ENCODE measurements at places on chromosomes 16 and 17.

DNA sequence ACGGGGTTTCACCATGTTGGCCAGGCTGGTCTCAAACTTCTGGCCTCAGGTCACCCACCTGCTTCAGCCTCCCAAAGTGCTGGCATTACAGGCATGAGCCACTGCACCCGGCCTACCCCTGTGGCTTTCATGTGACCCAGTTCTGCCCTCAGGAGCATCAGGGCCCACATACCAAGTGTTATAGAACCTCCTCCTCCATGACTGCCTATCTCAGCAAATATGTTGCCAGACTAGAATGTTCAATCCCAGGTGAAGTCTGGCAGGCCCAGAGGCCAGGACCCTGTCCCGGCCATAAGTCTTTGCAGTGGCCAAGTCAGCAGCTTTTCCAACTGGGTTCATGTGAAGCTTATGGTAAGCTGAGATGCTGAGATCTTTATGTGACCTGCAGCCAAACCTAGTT is 9.8 kb upstream of the SMPD3 start:
- DNase-seq: no peak

DNA sequence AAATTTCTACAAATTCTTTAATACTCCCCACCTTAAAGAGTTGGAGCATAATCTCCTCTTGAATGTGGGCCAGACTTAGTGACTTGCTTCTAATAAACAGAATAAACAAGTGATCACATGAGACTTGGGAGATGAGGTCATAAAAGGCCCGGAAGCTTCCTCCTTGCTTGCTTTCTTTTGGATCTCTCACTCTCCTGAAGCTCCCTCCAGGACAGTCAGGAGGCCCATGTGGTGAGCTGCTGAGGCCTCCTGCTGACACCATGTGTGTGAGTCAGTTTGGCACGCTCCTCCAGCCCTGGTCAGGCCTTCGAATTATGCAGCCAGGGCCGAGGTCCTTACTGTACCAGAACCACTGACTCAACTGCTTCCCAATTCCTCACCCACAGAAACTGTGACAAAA is 53.2 kb downstream of the NDEL1 start:
- DNase-seq: no peak

DNA sequence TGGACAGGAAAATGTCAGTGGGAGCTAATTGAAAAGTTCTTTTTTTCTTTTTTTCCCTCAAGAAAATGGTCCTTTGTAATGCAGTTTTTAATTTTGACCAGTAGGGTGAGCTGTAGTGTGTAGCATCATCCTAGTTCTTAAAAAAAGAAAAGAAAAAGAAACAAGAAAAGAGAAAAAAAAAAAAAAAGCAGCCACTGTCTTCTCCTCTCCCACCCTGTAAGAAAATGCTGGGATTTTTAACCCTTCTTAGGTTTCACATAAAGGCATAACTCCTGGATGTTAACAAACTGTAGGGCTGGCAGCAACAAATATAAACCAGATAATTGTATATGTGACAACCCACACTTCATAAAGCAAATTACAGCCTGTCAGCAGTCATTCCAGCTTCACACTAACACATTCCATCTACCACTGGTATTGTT is 78.1 kb downstream of the SKAP1 start:
- DNase-seq: no peak

GRCh38 chr17:71302721-71303549 is 817.9 kb upstream of the SOX9 start:
- DNase-seq: no peak

DNA sequence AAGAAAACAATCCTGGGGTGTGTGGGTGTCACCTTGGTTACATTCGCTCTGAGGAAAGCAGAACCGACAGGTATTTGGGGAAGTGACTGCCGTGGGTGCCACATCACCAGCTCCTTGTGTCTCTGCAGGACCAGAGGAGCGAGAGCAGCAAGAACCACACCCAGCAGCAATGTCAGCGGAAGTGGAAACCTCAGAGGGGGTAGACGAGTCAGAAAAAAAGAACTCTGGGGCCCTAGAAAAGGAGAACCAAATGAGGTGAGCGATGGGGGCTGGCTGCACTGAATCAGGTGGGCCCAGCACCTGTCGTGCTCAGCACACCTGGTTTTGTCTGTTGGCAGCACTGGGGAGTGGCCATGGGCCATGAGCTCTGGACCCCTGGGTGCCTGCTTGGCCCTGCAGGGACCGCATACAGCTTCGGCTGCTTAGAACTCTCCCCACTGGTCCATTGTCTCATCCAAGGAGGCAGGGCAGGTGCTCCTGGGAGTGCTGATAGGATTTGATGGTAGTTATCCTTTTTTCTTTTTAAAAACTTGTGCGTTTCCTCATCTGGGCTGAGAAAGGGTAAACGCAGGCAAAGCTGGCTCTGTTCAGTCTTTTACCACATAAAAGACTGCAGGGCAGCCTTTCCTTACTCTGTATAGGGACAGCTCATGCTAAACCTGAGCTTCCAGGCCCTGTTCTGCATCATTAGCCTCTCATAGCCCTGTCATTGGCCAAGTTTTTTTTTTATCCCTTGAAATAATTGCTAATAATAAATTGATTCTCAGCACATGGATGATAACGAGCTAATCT is 29.4 kb downstream of the HMOX2 start:
- peak; percentile 29 for DNase-seq

DNA sequence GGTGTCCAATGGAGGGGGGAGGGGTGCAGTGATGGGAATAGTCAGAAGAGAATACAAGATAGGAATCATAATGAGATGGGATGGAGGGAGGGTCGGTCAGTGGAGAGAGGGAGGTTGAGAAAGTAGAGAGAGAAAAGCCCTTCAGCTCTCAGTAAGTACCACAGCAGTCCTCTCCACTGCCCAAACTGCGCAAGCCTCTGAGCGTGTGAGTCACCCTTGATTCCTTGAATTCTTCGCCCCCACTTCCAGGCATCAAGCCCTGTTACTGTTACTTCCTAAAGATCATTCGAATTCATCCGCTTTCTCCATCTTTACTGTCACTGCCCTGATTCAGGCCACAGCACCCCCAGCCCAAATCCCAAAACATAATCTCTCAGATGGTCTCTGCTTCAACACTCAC is 2.5 kb downstream of the GUCY2D start:
- DNase-seq: no peak

GRCh38 chr16:59220011-59220410 is 485.9 kb upstream of the GOT2 start:
- DNase-seq: no peak

- no peak for DNase-seq
Measured at GRCh38 chr17:74541176-74542111, 4.5 kb downstream of the CD300C start.

- no peak for DNase-seq
Measured at GRCh38 chr16:17302214-17302613, 168.5 kb downstream of the XYLT1 start.

DNA sequence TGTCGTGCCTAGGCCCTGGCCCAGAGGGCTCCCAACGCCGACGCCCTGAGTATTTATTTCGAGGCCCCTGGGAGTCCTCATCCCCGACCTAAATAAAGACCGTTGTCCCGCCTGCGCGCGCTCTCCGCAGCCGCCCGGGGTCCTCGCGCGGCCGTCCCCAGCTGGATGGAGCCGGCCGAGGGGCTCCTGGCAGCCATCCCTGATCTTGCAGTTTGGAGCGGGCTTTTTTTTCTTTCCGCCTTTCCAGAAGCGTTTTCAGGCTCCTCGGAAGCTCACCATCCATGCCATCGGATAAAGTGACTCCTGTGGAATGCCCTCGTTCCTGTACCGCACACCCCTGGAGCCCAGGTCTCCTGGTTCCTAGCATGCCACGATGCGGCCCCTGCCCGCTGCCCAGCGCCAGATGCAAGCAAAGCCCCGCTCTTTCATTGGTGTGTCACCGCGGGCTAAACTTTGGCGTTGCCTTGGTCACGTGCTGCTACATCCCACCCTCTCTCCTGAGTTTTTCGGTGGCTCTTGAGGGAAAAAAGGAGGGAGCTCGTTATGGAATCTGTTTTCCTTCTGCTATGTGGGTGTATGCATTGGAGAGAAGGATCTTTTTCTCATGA is 716 bp downstream of the TMEM94 start:
- DNase-seq: peak; percentile 9

GRCh38 chr17:47808036-47808829 is 13.4 kb downstream of the OSBPL7 start:
- DNase-seq: no peak

- no peak for DNase-seq
Measured at GRCh38 chr17:76905036-76905435, 36.8 kb downstream of the MGAT5B start.

GRCh38 chr16:76235426-76235825 is 41.8 kb upstream of the CNTNAP4 start:
- DNase-seq: no peak

- no peak for DNase-seq
Measured at GRCh38 chr16:30005341-30006094, 5.3 kb downstream of the DOC2A start.

DNA sequence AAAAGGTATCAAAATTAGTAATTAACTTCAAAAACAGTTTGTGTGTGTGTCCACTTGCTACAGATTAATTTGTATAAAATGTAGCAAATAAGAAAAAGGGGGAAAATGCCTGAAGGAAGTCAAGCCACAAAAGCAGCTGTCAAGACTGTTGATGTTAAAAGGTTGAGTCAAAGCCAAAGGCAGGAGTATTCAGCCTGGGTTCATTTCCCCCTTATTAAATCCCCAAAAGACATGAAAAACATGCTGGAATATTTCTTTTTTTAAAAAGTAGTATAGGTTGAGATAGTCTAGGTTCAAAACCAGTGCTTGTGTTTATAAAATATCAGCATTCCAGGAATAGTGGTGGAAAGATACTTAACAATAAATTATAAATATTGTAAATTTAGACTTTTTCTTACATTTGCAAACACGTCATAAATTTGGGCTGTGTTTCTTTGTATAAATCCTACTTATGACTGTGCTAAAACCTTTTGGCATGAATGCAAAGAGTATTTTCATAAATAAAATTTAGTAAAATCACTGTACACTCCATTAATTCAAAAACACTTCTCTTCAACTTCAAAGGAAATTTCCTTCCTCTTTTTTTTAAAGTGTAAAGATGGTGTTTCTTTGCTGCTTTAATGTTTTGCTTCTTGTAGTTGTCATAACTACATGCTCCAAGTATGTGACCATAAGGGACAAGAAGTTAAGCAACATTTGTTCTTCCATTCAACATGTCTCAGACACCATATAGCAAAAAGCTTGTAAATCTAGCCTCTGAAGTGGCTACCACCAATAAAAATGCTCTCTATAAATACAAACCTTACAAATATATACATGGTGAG is 72.0 kb downstream of the SKAP1 start:
- no peak for DNase-seq

DNA sequence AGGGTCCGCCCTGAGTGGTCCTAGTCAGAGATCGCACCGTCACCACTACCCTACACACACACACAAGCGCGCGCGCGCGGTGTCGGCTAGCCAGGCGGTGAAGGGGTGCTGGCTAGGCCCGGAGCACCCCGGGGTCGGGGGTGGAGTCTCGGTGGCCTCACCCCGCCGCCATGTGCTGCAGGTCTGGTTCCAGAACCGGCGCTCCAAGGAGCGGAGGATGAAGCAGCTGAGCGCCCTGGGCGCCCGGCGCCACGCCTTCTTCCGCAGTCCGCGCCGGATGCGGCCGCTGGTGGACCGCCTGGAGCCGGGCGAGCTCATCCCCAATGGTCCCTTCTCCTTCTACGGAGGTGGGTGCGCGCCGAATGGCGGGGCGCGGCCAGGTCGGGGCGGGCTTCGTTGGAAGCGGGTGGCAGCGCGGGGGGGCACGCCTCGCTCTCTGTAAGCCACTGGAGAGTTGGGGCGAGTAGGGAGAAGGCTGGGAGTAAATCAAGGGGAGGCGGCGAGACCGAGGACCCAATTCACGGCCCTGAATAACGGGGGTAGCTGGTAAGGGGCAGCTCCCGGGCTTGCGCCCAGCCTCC is 4.8 kb downstream of the LHX1 start:
- no peak for DNase-seq

DNA sequence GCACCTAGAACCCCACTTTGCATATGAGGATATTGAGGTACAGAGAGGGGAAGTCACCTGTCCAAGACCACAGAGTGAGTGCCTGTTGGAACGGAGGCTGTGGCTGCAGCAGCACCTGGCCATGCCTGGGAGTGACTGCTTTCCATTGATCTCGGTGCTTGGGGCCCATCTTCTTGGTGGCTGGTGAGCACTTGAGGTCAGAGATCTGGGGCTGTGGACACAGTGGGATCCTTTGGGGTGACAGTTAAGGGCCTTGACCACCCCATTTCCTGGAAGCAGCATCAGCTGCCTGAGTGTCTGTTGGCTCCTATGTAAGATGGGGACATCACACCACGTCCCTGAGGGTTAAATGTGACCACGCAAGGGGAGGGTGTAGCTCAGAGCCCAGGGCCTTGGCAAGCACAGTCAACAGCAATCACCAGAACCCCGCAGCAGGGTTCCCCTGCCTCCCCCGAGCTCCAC is 111.7 kb downstream of the IRF8 start:
- DNase-seq: no peak

DNA sequence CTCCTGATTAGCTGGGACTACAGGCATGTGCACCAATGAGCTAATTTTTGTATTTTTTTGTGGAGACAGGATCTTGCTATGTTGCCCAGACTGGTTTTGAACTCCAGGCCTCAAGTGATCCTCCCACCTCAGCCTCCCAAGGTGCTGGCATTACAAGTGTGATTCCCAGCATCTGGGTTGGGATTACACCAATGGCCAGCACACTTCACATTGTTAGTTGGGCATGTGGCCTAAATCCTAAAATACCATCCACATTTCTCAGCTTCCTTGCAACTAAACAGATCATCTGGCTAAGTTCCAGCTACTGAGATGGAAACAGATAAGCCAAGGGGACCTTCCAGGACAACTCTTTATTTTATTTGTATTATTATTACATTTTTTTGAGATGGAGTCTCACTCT is 9.9 kb downstream of the RABEP2 start:
- DNase-seq: no peak

GRCh38 chr16:69833357-69834282 is 71.5 kb downstream of the WWP2 start:
- no peak for DNase-seq

GRCh38 chr17:79627766-79628690 is 17.2 kb upstream of the RBFOX3 start:
- DNase-seq: no peak

GRCh38 chr16:30511509-30511908 is 14.9 kb downstream of the ZNF768 start:
- no peak for DNase-seq

DNA sequence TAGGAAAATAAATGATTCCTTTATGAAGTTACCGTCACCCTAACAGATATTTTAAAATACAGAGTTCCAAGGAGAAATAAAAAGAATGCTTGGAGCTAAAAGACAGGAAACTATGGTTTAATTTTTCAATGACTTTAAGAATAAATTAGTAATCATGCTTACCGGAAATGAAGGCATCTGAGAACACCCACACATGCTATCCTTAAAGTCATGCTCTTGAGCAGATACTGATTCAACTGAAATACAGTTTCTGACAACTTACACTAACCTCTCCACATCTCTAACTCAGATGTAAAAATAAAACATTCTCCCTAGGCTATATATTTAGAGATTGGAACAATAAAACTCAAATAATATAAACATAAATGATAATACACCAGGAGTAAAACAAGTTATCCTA is 7.8 kb downstream of the PSMD12 start:
- DNase-seq: no peak
